ENCODE measurements at places on chromosomes 7 and 10.

DNA sequence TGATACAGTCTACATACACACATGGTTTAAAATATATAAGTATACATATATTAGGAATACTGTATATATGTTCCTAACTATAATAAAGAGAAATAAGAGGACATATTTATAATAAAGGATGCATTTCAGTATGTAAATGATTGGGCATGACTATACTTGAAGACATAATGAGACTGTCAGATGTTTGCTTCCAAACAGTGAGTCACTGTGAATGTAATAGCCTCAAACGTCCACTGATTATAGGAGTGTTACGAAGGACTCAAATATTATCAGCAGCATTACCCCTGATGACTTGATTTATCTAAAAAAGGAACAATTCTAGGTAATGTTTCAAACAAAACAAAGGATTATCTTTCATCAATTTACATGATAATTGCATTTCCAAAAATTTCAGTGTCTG lies 39.9 kb upstream of the NRBF2 start:
- no peak for DNase-seq

DNA sequence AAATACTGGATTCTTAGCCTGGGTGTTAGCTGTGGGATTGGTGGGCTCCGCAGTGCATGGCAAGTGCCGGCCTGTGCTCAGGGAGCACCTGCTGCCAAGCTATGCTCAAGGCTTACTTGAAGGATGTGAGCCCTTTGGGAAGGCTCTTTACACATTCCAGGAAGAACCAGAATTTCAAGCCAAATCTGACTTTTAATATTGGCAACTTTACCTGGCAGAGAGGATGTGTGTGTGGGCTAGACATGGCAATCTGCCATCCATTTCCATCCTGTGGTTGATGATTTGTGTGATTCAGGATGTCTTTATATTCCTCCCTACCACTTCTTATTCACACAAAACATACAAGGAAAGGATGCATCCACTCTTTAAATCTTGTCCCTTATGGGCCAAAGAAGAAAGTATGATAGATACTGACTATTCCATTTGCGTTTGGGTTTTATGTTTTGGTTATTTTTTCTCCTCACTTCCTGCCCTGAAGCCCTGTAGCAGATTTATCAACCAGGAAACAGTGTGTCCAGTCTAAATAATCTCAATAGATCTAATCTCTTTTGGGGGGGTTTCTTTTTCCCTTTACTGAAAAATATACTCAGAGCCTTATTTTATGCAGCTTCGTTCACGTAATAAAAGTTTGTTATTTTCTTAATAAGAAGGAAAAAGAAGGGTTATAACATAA lies 247.1 kb downstream of the COBL start:
- DNase-seq, result no peak

GRCh38 chr10:5292196-5292735 lies 72.5 kb upstream of the UCN3 start:
- no peak for DNase-seq

DNA sequence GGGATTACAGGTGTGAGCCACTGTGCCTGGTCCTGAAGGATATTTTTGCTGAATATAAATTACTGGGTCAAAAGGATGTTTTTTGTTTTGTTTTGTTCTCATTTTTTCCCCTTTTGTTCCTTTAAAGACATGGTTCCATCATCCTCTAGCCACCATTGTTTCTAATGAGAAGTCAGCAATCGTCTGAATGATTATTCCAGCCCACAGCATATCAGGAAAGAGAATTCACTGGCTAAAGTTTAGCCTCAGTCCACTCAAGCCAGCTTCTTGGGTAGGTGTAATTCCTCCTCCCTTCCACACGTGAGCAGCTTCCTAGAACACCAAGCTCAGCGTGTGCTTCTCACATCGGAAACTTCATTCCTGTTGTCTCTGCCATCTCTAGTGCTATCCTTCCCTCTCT lies 112.8 kb upstream of the INSIG1 start:
- no peak for DNase-seq

- DNase-seq, result no peak
Observed at GRCh38 chr7:31126976-31127375, 74.9 kb downstream of the ADCYAP1R1 start.

Data from NCI-H1930 (cell line).